GM23338 (cell line): ENCODE measurements at places on chromosomes 5 and 9. TPM values are rescaled to one million over a fixed set of nuclear protein-coding genes. Genes with fewer than 3 reads are reported as not detected.

- H3K4me3 ChIP-seq: no peak overlapping the region
- H3K36me3 ChIP-seq: peaks cover 45% of the 10 kb centered on the region
- H3K27ac ChIP-seq: no peak overlapping the region
- no peak for DNase-seq
- no peaks in the 10 kb centered on the region for H3K27me3 ChIP-seq
These were observed 8.3 kb downstream of the CDK5RAP2 start for GRCh38 chr9:120571443-120572257.

DNA sequence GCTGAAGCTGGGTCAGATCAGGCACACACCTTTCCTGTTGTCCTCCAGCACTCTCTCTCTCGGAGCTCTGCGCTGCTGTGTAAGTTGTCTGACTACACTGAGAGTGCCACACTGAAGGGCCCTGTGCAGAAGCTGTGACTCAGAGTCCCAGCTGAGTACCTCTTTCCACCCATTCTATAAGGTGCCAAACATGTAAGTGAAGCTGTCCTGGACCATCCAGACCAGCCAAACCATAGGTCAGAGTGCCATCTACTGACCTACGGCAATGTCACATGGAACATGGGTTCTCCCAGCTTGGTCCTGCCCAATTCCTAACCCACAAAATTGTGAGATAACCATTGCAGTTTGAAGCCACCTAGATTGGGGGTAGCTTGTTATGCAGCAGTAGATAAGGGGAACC lies 68.2 kb downstream of the ADCY2 start:
- H3K27me3 ChIP-seq: no peaks in the 10 kb centered on the region
- no peak overlapping the region for H3K27ac ChIP-seq
- peaks cover 70% of the 10 kb centered on the region for H3K4me1 ChIP-seq
- no peak overlapping the region for H3K4me3 ChIP-seq
- H3K36me3 ChIP-seq: no peaks in the 10 kb centered on the region

GRCh38 chr5:150284311-150284710 lies 5.3 kb downstream of the CAMK2A start:
- H3K4me3 ChIP-seq: no peak overlapping the region
- H3K36me3 ChIP-seq: no peaks in the 10 kb centered on the region
- no peaks in the 10 kb centered on the region for H3K27me3 ChIP-seq
- no peaks in the 10 kb centered on the region for H3K4me1 ChIP-seq
- H3K27ac ChIP-seq: no peak overlapping the region
- DNase-seq: no peak

DNA sequence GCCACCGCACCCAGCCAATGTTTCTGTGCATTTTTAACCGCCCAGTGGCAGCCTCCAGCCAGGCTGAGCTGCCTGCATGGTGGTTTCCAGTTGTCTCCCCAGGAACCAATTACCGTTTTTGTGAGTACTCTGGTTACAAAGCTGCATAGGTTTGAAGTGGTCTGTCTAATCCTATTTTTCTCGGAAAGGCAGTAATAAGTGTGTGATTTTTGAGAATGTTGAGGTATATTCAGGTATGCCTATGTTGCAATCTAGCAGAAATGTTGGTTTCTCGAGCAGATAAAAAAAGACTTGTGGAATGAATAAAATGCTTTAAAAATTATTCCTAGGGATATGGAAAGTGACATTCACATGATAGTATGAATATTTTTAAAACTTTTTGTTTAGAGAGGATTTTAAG lies 41.5 kb upstream of the ANKH start:
- H3K27me3 ChIP-seq: no peaks in the 10 kb centered on the region
- H3K4me1 ChIP-seq: no peaks in the 10 kb centered on the region
- no peaks in the 10 kb centered on the region for H3K36me3 ChIP-seq
- H3K27ac ChIP-seq: no peak overlapping the region
- no peak for DNase-seq

GRCh38 chr9:15612962-15613361 lies 60.1 kb downstream of the CCDC171 start:
- H3K4me1 ChIP-seq: no peaks in the 10 kb centered on the region
- no peaks in the 10 kb centered on the region for H3K36me3 ChIP-seq
- no peaks in the 10 kb centered on the region for H3K27me3 ChIP-seq
- DNase-seq: no peak

GRCh38 chr5:5340206-5340729 lies 82.2 kb upstream of the ICE1 start:
- DNase-seq: peak; percentile 75
- no peaks in the 10 kb centered on the region for H3K36me3 ChIP-seq
- H3K27me3 ChIP-seq: no peaks in the 10 kb centered on the region
- H3K4me3 ChIP-seq: no peak overlapping the region

PBX3 gene
- total RNA-seq: 50.5 and 83.1 TPM in 2 replicates

NR6A1 gene
- 125 and 139 TPM in 2 replicates for total RNA-seq

SPATA31C1 gene
- 0.08 TPM in 1 of 2 replicates, not detected in the other for total RNA-seq

LAMC3 gene
- total RNA-seq: 19.2 and 27.4 TPM in 2 replicates
